ENCODE measurements at places on chromosomes 2 and 18. TPM values are rescaled to one million over a fixed set of nuclear protein-coding genes. Genes with fewer than 3 reads are reported as not detected.

CCL20 gene
- 0.45 TPM for total RNA-seq

TCF7L1 gene
- total RNA-seq: 35.7 TPM

OR6B2 gene
- total RNA-seq: not detected

LHCGR gene
- total RNA-seq: not detected

CYRIA gene
- 24.9 TPM for total RNA-seq

TMEM37 gene
- total RNA-seq: 5.2 TPM

MARCHF4 gene
- not detected for total RNA-seq

VIT gene
- 10.0 TPM for total RNA-seq

DNA sequence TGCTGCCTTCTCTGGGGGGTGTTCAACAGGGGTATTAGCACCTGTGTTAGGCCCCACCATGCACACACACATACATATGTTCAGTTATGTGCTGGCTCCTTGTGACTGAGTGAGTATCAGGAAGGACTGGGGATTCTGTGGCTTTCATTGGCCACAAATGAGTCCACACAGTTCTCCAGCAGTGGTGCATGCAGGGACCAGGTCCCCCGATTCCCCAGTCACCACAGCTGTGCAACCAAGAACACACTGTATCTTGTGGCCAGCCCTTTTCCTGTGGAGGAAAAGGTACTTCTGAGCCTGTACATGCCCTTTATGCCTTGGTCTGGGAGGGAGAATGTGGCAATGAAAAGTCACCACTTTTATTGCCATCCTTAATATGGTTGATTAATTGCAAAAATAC, 74.9 kb upstream of the KLF7 start:
- no peak for DNase-seq

GRCh38 chr2:197929886-197930227, 125.5 kb downstream of the PLCL1 start:
- no peak for DNase-seq

DNA sequence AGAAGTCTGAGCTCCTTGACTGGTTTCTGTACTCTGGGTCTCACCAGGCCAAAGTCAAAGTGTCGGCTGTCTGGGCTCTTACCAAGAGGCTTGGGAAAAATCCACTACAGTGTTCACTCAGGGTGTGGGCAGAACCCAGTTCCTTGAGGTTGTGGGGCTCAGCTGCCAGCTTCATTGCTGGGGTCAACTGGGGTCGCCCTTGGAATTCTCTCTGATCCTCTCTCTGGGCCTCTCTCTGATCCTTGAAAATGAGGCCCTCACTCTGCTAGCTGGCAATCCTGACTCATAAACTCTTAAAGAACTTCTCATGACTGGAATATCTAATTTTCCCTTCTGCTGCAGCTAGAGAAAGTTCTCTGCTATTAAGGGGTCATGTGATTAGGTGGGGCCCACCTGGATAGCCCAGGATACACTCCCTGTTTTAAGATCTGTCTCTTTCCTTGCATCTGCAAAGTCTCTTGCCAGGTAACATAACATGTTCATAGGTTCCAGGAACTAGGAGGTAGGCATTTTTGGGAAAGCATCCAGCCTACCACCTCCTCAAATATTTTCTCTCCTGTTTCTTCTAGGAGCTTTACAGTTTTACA, 66.3 kb downstream of the SP110 start:
- no peak for DNase-seq

DNA sequence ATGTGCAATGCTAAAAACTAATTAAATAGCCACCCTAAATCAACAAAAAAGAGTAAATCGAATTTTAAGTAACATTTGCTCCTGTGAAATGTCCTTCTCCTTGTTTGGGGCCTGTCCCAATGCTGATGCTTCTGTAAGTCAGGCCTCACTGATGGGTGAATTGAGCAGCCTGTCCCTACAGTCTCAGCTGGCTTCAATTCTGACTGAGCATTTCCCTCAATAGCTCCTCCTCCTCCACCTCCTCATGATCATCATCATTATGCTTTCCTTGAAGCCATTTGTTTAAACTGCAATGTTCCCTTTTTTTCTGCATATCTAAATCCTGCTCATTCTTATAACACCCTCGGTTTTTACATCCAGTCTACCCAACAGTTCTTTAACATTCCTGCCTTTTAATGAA, 137.2 kb upstream of the CELF4 start:
- DNase-seq: no peak

GRCh38 chr2:209986415-209986814, 16.0 kb upstream of the RPE start:
- no peak for DNase-seq

- no peak for DNase-seq
These were observed 284.4 kb upstream of the RGPD4 start for GRCh38 chr2:107542314-107542740.

DNA sequence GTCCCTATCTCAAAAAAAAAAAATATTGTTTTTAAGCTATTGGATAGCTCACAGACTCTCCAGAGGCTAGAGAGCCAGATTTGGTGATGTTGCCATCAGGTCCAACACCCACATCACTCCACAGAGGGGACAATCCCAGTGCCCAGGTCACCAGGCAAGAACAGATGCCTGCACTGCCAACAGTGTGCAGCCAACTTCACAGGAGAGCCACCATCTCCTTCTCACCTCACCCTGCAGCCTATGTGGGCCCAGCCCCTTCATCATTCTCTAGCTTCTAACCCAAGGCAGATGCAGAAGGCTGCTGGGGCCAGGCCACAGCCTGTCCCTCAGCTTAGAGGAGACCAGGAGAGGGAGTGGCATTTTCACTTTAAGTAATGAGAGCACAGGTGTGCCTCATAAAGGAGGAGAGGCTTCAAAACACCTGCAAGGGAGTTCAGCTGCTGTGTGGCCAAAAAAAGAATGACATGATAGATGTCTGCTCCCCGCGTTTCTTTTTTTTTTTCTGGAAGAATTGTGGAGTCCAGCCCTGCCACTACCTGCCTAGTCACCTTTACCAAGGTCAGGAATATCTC, 98.0 kb upstream of the ZSWIM2 start:
- no peak for DNase-seq

DNA sequence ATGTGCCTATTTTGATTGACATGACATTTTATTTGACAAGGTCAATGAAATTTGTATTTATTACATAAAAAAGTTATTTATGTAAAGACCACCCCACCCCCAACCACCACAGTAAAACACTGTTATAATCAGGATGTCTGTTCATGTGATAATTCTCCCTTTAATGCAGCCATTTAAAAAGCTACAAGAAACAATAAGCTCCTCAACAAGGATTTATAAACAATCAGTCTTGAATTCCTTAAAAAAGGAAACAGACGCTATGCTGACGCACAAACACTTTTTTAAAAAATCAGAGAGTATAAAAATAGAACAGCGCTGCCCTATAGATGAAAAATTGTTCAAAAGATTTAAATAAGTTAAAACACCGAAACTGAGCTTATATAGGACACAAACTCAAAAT, 102.2 kb downstream of the SOS1 start:
- DNase-seq: no peak

- no peak for DNase-seq
These were observed 12.6 kb upstream of the NCK2 start for GRCh38 chr2:105732101-105732500.

- DNase-seq: no peak
These were observed 169.5 kb downstream of the SRBD1 start for GRCh38 chr2:45441571-45441970.

- DNase-seq: no peak
These were observed 4.9 kb downstream of the ASAP2 start for GRCh38 chr2:9211496-9211895.

DNA sequence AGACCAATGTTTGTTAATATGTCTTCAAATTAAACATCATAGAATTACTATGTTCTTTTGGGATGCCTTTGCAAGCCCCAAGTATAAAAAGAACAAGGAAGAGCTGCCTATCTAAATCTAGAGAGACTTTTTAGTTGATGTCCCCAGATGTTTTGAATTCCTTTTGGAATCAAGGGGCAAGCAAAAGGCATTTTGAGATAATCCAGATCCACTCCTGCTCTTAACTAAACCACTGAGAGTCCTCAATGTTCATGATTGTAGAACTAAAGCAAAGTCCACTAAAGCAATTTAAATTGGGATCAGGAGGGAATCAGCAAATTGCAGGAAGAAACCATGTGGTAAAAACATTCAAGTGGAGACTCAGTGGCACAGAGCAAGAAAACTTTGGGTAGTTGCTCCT, 558.5 kb upstream of the VRK2 start:
- no peak for DNase-seq

DNA sequence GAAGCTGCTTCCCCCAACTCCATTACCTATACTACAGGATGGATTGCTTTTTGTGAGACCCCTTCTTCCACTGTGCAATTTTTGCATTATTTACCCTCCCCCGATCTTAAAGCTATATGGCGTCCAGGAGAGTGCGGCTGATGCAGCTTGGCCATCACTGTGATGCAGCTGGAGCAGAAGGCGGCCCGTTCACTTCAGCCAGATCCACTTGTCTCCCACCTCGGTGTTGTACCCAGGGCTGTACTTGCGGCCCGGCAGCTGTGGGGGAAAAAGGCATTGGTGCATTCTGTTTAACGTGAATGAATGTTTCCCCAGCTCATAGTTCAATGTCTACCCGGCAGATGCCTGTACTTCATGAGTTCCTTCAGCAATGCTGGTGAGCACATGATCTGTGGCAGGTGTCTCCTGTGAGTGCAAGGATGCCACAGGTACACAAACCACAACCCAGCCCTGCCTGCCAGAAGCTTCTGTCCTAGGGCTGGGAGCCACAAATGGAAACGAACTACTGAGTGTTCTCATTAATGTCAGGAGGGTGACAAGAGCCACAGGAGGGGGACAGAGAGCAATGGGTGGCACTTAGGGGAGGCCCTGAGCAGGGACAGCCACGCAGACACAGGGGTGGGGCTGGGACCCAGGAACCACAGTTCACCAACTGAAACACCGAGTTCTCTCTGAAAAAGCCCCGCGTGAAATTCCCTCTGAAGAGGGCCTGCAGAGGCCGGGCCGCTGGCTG, 64.0 kb downstream of the NDUFA10 start:
- DNase-seq: peak; percentile 32

DNA sequence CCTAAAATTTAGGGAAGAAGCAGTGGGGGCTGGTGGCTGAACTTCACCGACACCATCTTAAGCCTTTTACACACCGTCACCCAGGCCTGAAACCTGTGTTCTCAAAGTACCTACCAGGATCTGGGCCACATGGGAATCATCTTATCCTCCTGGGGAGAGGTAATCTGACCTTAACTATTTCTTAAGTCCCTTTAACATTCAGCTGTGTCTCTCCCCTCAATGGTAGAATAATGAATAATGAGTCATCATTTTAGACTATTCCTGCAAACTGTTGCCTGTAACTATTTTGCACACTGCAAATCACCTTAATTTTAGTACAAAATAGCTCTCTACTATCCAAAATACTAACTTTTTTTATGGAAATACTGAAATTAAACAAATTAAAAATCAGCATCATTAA, 149.4 kb upstream of the KLF7 start:
- no peak for DNase-seq

DNA sequence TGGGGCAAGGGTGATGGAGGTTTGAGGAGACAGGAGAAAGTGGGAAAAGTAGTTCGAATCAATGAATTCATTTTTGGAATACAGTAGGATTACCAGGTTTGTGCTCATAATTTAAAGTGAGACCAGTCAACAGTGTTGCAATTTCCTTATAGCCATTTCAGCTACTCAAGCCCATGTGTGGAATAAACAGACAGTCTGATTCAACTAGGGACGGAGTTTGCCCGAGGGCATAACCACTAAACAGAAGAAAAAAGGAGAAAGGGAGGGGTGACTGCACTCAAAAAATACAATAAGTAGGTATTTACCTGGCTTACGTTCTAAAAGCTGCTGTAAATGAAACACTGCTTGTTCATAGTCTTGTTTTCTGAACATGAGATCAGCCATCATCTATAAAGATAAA, 55.2 kb downstream of the TTC21B start:
- DNase-seq: no peak

GRCh38 chr18:31504455-31505147, 6.6 kb downstream of the DSG2 start:
- no peak for DNase-seq

GRCh38 chr2:127739800-127740199, 38.5 kb downstream of the SFT2D3 start:
- no peak for DNase-seq

DNA sequence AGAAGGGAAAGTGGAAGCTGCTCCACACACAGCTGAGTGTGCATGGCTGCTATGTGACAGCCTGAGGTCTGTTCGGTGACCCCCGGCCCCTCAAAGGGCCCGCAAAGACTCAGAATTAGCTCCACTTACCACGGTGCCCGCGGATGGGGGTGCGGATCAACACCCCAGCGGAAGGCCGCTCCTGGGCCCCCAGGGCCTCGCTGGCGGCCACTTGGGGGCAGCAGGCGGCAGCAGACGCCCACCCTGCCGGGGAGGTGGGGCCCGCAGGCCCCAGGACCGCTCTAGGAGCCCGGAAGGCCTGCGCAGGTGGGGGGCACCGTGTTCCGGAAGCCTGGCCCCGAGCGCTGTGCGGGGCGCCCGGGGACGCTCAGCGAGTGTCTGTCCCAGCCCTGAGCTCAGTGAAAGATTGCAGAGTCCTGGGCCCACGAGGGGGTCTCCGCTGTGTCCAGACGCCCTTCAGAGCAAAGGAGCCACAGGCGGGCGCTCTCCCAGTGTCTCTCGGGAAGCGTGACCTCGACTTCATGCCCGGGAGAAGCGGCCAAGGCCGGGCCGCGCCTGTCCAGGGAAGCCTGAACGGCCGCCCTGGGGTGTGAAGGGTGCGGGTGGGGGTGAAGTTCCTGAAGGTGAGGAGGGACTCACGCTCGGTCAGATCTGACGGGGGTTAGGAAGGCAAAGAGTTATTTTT, 118.7 kb downstream of the VAPA start:
- DNase-seq: peak; percentile 81

- no peak for DNase-seq
These were observed 313.1 kb downstream of the PDE11A start for GRCh38 chr2:177759443-177759842.

Measured in aorta (tissue), 5 donors.